Suppressor macrophage (primary cell): ENCODE measurements at places on chromosomes 13 and 19.
A peak's percentile ranks its signal among the peaks of the same experiment; 100 is the strongest.

- peak; percentile 99 for DNase-seq
Observed at GRCh38 chr19:41353466-41354342, at the start of gene TGFB1. TSS of gene TGFB1 (minus strand) at chr19:41353922. CDS start at chr19:41353044, 878 bp downstream.

DNA sequence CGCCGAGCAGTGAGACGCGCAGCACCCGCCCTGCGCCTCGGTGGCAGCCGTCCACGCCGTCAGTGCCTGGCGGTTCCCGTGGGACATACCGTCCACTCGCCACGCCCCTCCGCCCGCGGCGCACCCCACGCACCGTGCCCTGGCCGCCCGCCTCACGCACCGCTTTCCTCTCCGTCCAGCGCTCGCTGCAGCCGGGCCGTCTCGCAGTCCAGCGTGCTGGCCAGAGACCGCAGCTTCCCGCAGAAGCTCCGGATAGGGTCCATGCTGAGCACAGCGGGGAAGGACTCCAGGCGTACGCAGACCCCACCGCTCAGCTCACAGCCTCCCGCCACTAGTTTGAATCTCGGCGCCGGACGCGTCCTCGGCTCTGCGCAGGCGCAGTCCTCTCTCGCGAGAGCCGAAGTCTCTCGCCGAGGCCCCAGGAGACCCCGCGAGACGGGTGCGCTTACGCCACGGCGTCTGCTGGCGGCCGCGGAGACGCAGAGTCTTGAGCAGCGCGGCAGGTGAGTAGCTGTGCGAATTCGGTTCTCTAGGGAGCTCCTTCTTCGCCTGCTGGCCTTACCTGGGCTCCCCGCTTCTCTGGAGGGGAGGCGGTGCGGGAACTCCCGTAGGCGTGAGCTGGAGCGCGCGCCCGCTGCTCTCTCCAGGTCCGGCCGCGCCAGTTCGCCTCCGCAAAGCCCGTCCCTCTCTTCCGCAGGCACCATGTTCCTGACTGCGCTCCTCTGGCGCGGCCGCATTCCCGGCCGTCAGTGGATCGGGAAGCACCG, at the start of the genes MRPL57 and SKA3:
Gene MRPL57 (plus strand): TSS at position 444 of the 767 bp plus-strand sequence. CDS start 259 bp downstream, at position 703.
Gene SKA3 (minus strand): TSS at position 338 of the 767 bp plus-strand sequence. CDS start 75 bp downstream, at position 263.
- peak; percentile 97 for DNase-seq

GRCh38 chr19:34391813-34392212, 12.4 kb upstream of the PDCD2L start:
- no peak for DNase-seq

- no peak for DNase-seq
Observed at GRCh38 chr19:48603001-48603400, 3.5 kb upstream of the SPACA4 start.

GRCh38 chr13:66994517-66995202, 235.5 kb downstream of the PCDH9 start:
- DNase-seq = no peak

GRCh38 chr13:53191091-53191490, 162.5 kb downstream of the OLFM4 start:
- DNase-seq = no peak

- no peak for DNase-seq
Observed at GRCh38 chr19:46605356-46605821, 4.3 kb downstream of the CALM3 start.

DNA sequence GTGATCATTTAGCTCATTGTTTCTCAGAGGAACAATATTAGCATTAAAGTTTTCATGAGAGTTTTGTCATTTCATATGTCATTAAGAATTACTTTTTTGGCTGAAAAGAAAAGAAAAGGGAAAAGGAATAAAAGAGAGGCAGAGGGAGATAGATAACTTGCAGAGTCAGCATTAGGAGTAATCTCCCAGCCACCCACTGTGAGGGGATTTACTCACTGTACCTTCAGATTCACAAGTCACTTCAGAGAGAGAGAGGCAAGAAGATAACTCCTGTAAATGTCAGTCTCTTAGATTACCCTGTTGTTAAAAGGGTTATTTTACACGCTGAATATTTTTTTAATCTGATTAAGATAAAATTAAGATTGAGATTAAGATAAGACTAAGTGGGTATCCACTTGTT, 125.2 kb downstream of the POU4F1 start:
- DNase-seq = no peak

DNA sequence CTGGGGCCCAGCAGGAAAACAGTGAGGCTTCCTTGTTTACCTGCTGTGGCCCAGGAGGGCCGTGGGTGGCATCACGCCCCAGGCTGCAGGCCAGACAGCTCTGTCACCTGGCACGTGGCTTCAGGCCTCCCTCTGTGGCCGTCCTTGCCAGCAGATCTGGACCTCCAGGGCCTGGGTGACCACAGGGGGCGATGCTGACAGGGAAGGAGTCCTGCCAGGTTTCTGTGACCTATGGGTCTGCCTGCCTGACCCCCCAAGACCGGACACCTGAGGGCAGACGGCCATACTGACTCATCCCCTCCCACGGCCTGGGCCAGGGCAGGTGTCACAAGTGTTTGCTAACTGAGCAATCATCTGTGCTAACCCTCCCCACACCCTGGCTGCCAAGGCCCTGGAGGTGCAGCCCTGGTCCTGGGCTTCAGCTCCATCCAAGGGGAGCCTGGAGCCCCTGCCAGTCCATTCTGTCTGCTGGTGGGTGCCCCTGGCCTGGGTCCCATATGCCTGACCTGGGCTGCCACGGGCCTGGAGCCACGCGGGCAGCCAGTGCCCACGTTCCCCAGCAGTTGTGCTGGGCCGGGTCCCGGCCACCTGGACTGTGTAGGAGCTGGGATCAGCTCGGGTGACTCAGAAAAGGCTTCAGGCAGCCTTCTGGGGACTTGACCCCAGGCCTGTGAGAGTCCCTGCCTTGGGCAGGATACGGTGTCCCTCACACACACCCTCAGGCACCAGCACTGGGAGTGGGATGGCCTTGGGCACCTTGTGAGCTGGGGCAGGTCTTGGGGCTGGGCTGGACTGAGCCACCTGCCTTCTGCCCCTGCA, 3.7 kb downstream of the CDC34 start:
- no peak for DNase-seq

GRCh38 chr19:44722131-44723121, 23.5 kb downstream of the CEACAM16 start:
- peak; percentile 92 for DNase-seq

- DNase-seq = no peak
Observed at GRCh38 chr19:37346091-37346490, 24.8 kb upstream of the ZNF527 start.

DNA sequence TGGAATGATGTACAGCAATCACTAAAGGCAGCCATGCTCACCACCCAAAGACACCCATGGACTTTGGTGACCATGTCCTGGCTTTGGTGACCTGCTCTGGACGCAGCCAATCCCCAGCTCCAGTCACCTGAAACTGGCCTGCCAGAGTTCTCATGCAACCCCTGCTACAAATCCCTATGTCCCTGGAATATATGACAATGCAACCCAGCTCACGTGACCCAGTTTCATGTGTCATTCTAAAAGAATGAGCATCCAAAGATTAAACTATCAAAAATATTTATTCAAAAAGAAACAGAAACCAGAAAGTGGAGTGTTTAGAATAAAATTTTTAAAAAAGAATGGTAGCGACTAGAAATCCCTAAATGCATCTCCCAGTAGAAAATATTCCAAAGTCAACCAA, 203.3 kb upstream of the IRS2 start:
- DNase-seq = no peak

GRCh38 chr19:4347521-4347920, 4.2 kb downstream of the MPND start:
- peak; percentile 78 for DNase-seq

- no peak for DNase-seq
Observed at GRCh38 chr13:32041429-32041828, 9.9 kb downstream of the FRY start.

GRCh38 chr13:98443329-98443728, 133.6 kb downstream of the STK24 start:
- peak; percentile 76 for DNase-seq

- no peak for DNase-seq
Observed at GRCh38 chr13:88764103-88764502, 1092.9 kb downstream of the SLITRK5 start.

DNA sequence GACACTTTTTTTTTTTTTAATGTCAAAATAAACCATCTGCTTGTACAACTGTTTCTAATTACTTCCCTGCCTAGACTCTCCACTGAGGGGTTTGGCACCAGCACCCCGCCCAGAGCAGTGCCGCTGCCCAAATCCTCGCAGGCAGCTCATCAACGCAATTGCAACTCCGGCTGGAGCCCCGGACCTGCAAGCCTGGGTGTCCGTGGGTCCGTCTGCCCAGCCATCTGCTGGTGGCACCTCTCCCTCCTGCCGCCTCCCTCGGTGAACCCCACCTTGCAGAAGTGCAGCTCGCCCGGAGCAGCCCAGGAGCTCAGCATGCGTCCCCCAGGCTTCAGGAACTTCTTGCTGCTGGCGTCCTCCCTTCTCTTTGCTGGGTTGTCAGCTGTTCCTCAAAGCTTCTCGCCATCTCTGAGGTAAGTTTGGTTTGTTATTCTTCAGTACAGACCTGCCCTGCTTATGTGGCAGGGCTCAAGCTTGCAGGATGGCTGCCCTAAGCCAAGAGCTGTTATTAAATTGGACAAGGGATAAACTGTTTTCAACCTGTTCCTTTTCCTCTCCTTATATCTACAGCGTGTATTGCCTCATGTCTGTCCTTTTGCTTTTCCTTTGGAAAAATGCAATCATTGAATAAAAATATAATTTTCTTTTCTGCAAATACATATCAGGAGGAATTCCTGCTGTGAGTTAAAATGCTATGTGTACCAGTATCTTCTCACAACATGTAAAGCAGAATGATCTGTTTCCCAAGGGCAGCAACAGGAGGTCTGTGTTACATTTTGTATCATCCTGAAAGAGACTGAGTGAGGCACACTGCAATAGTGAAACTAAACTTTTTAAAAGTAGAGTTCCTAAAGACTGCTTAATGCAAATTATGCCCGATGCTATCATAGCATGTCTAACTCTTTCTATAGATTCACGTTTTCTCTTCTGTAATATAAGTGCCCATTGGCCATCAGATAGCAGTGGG, at the start of gene ITGBL1:
Gene ITGBL1 (plus strand): TSS at position 157 of the 967 bp plus-strand sequence. CDS start 159 bp downstream, at position 316.
- no peak for DNase-seq

- DNase-seq = no peak
Observed at GRCh38 chr13:70090036-70090723, 17.4 kb upstream of the ATXN8OS start.

- no peak for DNase-seq
Observed at GRCh38 chr13:105773863-105774538, 761.5 kb downstream of the EFNB2 start.

GRCh38 chr13:114318624-114319023, 4.3 kb downstream of the CHAMP1 start:
- DNase-seq = no peak

DNA sequence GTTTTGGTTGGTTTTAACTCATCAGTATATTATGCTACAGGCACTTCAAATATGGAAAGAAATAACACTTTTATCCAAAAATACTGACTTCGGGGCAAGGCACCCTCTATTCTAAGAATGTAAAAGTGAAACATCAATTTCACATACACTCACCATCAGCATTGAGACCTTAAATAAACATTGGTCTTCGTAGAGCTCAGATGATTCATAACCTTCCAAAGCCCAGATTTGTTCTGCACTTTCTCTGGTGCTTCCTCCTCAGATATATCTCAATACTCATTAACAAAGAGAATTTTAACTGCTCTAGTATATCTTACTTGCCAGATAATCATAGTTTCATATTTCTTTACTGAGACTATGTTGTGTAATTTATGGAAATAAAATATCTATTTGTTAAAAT, 794.3 kb downstream of the LIG4 start:
- no peak for DNase-seq

DNA sequence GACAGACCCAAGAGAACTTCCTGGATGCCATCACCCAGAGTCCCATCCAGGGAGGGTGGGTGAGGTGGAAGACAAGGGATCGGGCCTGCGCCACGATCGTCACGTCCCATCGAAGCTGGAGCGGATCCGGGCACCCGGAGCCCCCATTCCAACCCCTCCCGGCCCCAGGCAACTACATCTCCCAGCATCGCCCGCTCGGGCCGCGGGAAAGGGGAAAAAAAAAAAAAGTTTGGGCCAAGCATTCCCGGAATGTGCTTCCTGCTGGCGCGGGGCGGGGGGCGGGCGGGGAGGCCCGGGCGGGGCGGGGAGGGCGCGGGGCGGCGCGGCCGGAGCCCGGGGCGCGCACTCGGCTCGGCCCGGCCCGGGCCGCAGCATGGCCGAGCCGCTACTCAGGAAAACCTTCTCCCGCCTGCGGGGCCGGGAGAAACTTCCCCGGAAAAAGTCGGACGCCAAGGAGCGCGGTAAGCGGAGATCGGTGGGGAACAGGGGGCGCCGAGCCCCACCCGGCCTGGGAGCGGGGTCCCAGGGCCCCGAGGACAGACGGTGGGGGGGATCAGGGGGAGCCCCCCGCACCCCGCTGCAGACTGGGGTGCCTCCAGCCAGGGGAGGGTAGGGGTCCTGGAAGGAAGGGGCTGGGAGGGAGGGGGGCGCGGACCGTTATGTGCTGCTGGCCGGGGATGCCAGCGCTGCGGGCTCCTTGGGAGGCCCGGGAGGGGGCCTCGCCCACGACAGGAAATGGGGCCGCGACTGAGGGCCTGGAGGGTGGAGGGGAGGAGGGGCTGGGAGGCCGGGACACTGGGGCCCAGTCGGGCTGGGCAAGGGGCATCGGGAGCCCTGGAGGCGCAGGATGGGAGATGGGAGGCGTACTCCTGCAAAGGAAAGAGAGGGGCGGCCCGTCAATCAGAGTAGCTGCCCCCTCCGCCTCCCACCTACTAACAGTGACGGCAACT, at the start of gene SYDE1:
Gene SYDE1 (plus strand): TSS at position 341 of the 950 bp plus-strand sequence. CDS start 33 bp downstream, at position 374.
- no peak for DNase-seq

DNA sequence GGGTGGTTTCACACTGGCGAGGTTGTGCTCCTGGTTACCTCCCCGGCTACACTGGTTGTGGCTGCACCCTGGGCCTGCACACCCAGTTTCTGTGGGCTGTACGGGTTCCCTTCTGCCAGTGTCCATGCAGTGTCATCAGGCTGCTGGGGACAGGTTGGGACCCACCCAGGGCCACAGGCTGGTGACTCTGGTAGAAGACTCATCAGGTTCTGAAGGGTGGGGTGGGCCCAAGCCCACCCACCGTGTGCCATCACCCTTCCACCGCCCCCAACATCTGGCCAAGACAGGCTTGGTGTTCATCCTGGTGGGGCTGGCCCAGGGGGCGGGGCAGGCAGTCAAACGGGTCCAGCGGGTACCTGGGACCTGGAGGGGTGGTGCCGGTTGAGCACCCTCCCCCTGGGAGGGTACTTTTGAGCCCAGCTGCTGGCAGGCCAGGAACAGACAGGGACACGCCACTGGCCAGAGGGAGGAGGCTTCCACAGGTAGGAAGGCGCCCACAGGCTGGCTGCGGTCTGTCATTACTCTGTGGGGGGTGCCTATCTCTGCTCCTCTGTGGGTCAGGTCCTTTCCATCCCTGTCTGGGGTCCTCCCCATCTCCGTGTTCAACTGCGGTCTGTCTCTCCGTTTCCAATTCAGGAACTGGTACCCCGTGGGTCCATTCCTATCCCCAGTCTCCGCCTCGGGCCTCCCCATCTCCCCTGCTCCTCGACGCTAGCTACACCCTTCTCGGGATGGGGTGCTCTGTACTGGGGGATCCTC, at the start of gene RNF225:
Gene RNF225 (plus strand): TSS at position 437 of the 759 bp plus-strand sequence. CDS start 434 bp downstream, outside the sequence.
- no peak for DNase-seq

DNA sequence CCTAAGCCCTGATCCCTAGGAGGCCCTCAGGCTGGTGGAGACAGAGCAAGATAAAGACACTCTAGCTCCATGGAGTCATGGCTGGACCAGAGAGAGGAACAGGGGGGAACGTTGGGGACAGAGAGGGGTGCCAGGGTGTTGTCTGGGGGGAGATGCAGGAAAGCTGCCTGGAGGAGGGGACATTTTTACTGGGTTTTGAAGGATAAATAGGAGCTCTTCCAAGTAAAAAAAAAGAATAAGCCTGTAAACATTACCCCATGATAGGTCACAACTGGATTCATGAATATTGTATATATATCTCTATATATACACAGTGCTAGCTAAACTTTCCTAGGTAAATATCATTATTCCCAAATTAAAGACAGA, 714 bp downstream of the HSH2D start:
- DNase-seq = no peak
